ENCODE measurements at places on chromosomes 4 and X.

- DNase-seq: no peak
- no peaks in the 10 kb centered on the region for H3K36me3 ChIP-seq
- no peaks in the 10 kb centered on the region for H3K4me1 ChIP-seq
- H3K27ac ChIP-seq: no peak overlapping the region
These were observed 372.9 kb upstream of the TENM3 start for GRCh38 chr4:181870326-181870725.

DNA sequence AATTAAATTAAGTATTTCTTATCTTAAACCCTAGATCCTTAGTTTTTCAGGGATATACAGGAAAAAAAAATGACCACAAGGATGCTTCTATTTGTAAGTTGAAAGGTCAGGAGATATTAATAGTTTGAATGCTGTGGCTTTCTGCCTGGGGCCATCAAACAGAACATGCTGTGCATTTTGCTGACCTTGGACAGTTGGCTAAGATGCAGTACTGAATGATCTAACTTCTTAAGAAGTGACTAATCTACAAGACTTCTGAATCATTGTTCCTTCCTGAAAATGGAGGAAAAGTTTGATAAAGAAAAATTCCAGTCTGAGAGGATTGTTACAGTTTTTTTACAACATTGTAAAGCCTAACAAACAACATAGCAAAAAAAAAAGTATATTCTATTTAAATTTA is 237.8 kb upstream of the JADE1 start:
- peaks cover 27% of the 10 kb centered on the region for H3K4me1 ChIP-seq
- H3K4me3 ChIP-seq: no peak overlapping the region
- H3K27me3 ChIP-seq: no peaks in the 10 kb centered on the region
- no peak for DNase-seq

- H3K36me3 ChIP-seq: no peaks in the 10 kb centered on the region
- no peak for DNase-seq
- peaks cover 6% of the 10 kb centered on the region for H3K4me1 ChIP-seq
- H3K4me3 ChIP-seq: no peak overlapping the region
- no peak overlapping the region for H3K27ac ChIP-seq
These were observed 67.6 kb upstream of the DCLK2 start for GRCh38 chr4:150010525-150011126.

DNA sequence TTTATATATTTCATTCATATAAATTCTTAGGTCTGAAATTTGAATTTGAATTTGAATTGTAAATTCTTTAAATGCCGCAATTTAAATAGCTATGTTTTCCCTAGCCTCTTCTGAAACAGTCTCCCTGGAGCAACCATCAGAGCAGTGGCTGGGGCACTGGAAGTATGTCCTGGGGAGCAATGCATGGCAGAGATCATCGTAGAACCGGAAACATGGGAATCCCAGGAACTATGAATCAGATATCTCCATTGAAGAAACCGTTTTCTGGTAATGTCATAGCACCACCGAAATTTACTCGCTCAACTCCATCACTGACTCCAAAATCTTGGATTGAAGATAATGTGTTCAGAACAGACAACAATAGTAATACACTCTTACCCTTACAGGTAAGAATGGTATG is 4.9 kb downstream of the CPEB2 start:
- H3K4me3 ChIP-seq: no peak overlapping the region
- H3K4me1 ChIP-seq: peaks cover 45% of the 10 kb centered on the region
- H3K27ac ChIP-seq: no peak overlapping the region
- no peaks in the 10 kb centered on the region for H3K27me3 ChIP-seq
- no peak for DNase-seq
- no peaks in the 10 kb centered on the region for H3K36me3 ChIP-seq

DNA sequence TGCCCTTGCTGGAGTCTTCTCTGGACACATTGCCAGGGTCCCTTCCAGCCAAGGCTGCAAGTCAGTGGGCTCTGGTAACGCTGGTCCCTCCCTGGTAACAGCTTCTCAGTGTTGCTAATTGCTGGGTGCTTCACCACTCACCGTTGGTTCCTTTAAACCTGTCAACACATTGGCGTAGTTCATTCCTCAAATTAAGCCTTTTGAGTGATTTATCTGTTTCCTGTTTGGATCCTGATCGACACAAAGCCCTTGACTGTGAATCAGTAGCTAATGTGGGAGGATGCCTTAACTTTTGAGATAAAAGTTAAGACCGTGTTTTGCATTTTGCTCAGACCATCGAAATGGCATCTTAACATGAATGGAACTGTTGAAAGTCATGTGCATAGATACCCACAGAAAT is 125.9 kb downstream of the AMELX start:
- H3K27ac ChIP-seq: no peak overlapping the region
- H3K4me3 ChIP-seq: no peak overlapping the region
- H3K4me1 ChIP-seq: peaks cover 8% of the 10 kb centered on the region
- H3K36me3 ChIP-seq: no peaks in the 10 kb centered on the region

GRCh38 chrX:13837290-13837745 is 20.4 kb upstream of the GPM6B start:
- H3K27me3 ChIP-seq: no peaks in the 10 kb centered on the region
- no peaks in the 10 kb centered on the region for H3K36me3 ChIP-seq
- H3K4me1 ChIP-seq: no peaks in the 10 kb centered on the region
